ENCODE measurements at places on chromosomes 6 and 20. TPM values are rescaled to one million over a fixed set of nuclear protein-coding genes. Genes with fewer than 3 reads are reported as not detected.

Gene IDH3B
- 93.9 TPM for total RNA-seq

Gene UNC93A
- total RNA-seq, result not detected

Gene TNFRSF21
- 88.1 TPM for total RNA-seq

Gene CHMP4B
- total RNA-seq, result 51.3 TPM

Gene ANGPT4
- not detected for total RNA-seq

Gene KCNK5
- not detected for total RNA-seq

Gene CLPSL2
- not detected for total RNA-seq

Gene GRIK2
- not detected for total RNA-seq

Gene SLC4A11
- 4.9 TPM for total RNA-seq

Gene TAP1
- total RNA-seq, result 29.3 TPM

Gene BTNL2
- total RNA-seq, result not detected

Gene NKX2-4
- total RNA-seq, result not detected

Gene TRERF1
- 0.10 TPM for total RNA-seq

Gene IL17A
- not detected for total RNA-seq

Gene SLC22A16
- total RNA-seq, result not detected

All from vein endothelial cell (primary cell).